Right atrium auricular region (tissue), 2 donors: ENCODE measurements at places on chromosomes 4 and X. TPM values are rescaled to one million over a fixed set of nuclear protein-coding genes. Genes with fewer than 3 reads are reported as not detected.

TAB3 gene
- total RNA-seq = 18.4 TPM

GRCh38 chr4:40265910-40266274, 69.1 kb downstream of the RHOH start:
- H3K4me1 ChIP-seq = no peaks in the 10 kb centered on the region
- H3K27ac ChIP-seq = no peak overlapping the region
- no peaks in the 10 kb centered on the region for H3K36me3 ChIP-seq
- DNase-seq = no peak
- H3K4me3 ChIP-seq = no peak overlapping the region

GRCh38 chr4:89488736-89489135, 181.1 kb upstream of the GPRIN3 start:
- no peak for DNase-seq
- H3K36me3 ChIP-seq = no peaks in the 10 kb centered on the region
- no peak overlapping the region for H3K4me3 ChIP-seq
- H3K4me1 ChIP-seq = no peaks in the 10 kb centered on the region
- no peak overlapping the region for H3K27ac ChIP-seq
- H3K27me3 ChIP-seq = no peaks in the 10 kb centered on the region

MAGEA8 gene
- total RNA-seq = not detected

- no peak overlapping the region for H3K4me3 ChIP-seq
- H3K27ac ChIP-seq = no peak overlapping the region
These were observed 153.3 kb downstream of the PRDM5 start for GRCh38 chr4:120769227-120769626.
